Progenitor cell of endocrine pancreas (in vitro differentiated cells): ENCODE measurements at places on chromosomes 4 and X.
A peak's percentile ranks its signal among the peaks of the same experiment; 100 is the strongest.

GRCh38 chr4:128823025-128823661, 13.6 kb downstream of the JADE1 start:
- DNase-seq = no peak

- no peak for DNase-seq
These were observed 290.4 kb upstream of the MAGEB16 start for GRCh38 chrX:35507701-35508100.

DNA sequence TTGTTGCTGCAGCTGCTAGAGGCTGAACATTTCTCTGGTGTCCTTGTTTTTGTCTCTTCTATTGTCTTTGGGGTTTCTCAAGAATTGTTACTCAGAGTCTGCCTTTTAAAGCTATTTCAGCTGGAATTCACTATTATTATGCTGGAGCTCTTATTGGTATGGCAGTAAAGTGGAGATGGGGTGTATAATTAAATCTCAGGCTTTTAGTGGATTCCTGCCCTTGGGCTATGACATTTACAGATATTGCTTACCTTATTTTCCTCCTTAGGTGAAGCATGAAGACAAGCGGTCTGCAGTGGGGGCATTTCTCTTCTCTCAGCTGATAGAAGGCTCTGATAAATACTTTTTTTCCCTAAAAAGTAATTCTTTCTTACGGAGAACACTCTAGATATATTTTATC, 1656.6 kb upstream of the IGFBP7 start:
- no peak for DNase-seq

- peak; percentile 46 for DNase-seq
These were observed at the start of gene HPSE for GRCh38 chr4:83334425-83335241. Gene HPSE (minus strand): TSS chr4:83334848. CDS start chr4:83334782, 66 bp downstream.

DNA sequence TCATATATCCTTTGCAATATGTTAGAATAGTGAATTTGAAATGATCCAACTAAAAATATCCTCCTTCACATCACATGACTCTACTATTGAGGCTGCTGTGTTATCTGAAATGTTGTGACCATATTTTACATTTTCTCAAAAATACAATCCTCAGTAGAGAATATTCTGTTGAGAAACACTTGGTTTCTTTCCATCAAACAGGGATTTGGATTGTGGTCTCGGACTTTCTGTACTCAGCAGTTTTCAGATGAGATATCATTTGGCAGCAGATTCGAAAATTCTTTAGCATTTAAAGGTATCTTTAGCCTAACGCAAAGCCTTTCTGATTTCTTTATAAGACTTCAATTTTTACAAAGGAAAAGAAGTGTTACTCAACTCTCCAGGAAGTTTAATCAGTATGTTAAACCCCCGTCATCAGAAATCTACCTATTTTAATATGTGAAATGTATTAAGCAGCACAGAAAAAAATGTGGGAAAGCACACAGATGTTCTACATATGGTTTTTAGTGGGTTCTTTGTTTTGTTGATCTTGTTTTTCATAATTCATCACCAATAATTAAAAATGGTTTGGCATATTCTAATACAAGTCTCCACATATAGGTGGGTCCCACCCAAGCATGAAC, 55.4 kb upstream of the ANXA3 start:
- DNase-seq = no peak

DNA sequence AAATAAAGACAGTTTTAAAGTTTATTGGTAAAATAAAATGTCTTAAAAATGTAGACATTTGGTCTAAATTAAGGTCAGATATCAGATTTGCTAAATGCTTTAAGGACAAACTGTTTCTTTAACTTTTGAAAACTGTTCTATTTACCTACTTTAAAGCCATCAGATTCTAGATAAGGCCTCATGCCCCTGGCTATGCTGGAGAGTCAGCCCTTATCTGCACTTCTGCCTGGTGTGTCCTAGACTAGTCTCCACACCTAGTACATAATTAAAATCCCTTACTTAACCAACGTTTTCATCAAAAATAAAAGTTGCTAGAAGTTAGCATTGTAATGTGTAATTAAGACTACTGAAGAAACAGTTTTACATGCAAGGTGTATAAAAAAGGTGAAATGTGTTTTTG, 25.6 kb downstream of the HSD17B11 start:
- no peak for DNase-seq

GRCh38 chr4:158236304-158237030, 26.2 kb downstream of the TMEM144 start:
- DNase-seq = no peak

DNA sequence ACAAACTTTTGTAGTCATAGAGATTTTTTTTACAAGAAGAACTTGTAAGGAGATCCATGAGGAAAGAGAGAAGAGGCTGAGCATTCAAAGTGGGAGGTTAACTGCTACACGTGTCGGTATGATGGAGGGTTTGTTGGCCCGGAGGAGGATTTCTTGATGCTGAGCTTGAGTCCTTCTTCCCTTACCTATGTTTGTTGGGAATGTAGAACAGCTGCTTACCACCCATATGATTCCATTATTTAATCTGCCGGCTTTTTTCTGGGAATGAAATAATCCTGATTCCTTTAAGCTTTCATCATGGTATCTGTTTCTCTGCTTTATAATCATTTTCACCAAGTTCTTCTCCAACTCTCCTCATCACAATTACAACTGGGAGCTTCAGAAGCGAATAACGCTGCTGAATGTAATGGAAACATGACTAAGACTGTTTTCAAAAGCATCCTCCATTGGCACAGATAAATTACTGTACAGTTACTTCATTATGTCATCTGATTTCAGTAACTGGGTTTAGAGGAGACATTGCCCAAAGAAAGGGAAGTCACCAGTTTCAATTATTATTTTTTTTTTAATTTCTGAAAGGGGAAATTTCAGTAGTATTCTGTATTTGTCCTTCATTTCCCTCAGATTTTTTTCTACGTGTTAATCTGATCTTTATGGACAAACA, 420.6 kb downstream of the SPRY1 start:
- DNase-seq = no peak

- DNase-seq = no peak
These were observed 6.0 kb upstream of the NAF1 start for GRCh38 chr4:163172647-163173046.

GRCh38 chrX:53128097-53128749, 34.3 kb downstream of the KANTR start:
- no peak for DNase-seq

GRCh38 chr4:67743194-67743593, 11.0 kb downstream of the GNRHR start:
- DNase-seq = no peak

- DNase-seq = no peak
These were observed 22.8 kb downstream of the MSN start for GRCh38 chrX:65690057-65690855.

GRCh38 chr4:121484633-121485032, 103.8 kb upstream of the QRFPR start:
- DNase-seq = no peak

GRCh38 chr4:17726911-17727310, 54.5 kb downstream of the FAM184B start:
- no peak for DNase-seq

DNA sequence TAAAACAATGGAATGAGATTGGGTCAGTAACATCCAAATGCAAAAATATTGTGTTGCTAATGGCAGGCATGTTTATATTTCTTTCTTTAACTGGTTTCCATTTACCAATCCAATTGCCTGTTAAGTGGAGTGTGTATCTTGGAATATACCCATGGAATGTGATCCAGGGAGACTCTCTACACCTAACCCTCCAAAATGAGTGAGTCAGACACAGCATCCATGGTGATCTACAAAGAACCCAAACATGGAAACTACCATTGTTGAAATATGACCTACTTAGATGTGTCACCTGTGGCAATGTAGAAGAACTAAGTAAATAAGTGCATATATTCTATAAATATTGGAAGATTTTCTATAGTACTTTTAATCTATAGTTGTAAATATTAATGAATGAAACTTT, 110.3 kb downstream of the AREG start:
- no peak for DNase-seq

GRCh38 chr4:138908134-138908533, 107.4 kb upstream of the NOCT start:
- DNase-seq = no peak

DNA sequence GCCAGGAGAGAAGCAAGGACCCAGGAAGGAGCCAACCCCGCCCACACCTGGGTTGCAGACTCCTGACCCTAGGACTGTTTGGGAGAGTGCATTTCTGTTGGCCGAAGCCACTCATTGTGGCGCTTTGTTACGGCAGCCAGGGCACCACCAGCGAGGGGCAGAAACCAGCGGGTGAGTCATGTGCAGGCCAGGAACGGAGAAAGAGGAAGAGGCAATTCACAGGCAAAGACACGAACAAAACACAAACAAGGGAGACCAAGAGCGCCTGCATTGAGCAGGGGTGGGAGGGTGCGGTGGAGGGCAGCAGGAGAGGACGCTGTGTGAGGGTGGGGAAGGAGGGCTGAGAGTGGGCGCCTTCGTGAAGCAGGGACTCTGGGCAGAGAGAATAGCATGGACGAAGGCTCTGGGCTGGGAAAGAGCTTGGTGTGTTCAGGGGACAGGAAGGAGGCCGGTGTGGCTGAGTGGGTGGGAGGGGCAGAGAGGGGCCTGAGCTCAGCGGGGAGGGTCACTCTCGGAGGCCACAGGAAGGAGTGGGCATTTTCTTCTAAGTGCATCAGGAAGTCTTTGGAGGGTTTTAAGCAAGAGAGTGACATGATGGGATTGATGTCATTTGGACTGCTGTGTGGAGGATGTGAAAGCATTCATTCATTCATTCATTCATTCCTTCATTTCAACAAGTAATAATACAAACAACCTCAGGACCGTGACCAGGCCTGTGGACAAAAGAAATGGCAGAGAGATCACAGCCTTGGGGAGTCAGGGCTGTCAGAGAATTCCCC, 12.2 kb upstream of the WFS1 start:
- DNase-seq = no peak

GRCh38 chr4:133131829-133132460, 17.1 kb upstream of the PCDH10 start:
- no peak for DNase-seq

DNA sequence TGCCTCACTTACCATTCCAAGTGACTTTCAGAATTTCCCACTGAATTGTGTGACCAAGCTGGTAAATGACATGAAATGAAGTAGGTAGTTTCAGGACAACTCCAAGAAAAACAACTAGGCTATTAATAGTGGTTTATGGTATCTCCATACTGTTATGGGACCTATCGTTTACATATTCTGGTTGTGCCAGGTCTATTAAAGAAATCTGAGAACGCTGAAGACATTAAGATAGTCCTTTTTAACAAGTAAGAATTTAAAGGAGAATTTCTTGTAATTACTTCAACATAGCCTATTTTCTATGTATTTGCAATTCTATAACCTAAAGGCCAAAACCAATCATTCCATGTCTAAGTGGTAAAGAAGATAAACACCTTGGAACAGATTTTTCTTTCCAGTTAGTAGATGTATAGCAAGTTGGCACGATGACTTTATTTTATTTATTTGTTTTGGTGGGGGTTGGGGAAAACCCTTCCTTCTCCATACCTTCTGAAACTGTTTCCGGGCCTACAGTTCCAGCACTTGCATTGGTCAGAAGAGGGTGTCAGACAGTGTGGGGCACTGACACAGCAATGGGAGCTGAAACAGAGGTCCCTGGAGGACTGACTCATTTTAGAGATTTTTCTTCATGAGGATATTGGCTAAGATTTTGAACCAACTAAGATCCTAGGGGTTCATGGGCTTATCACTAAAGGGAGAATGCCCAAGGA, 7.6 kb upstream of the DCLK2 start:
- DNase-seq = no peak

DNA sequence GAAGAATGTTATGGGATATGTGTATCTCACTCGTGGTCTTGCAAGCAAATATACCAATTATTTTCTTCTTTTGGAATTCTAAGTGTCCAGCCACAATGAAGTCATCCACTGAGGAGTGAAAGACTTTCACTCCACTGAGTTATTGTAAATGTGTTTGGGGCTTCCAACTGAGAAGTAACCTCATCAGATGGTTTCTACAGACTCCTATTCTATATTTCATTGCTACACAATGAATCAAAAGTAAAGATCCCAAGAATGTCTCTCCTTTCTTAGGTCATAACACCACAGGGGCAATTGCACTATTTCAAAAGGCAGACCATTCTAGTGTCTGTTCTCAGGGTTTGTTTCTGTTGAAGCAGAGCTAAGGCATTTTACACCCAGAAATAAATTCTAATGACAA, 12.3 kb upstream of the VCX2 start:
- DNase-seq = no peak

DNA sequence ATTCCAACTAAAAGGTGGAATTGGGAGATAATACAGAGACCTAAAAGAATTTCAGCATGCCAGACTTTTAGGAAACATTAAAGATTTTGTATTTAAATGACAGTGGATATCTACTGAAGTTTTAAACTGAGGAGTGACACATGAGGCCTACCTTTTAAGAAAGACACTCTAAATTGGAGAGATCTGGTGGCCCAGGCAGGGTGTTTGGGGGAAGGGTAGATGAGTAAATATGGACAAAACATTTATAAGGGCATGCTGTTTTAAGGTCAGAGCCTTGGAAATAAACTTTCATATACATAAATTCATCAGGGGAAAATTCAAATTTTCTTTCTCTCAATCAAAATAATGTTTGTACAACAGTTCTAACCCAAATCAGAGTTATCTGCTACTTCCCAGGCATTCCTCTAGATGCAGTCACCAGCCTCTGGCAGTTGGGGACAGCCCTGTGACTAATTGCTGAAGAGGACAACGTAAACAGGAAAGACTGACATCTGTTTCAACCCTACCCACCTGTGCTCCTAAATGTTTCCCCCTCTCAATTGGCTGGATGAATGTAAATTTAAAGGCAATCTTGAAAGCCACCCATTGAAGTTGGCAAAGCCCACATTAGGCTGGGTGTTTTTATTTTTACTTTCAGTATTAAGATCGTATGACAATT, 1646.9 kb upstream of the ADGRL3 start:
- no peak for DNase-seq

GRCh38 chrX:22202251-22202650, 70.5 kb upstream of the CBLL2 start:
- no peak for DNase-seq

GRCh38 chr4:147581606-147582350, 35.4 kb upstream of the TMEM184C start:
- DNase-seq = no peak

GRCh38 chr4:78058591-78059523, 1.7 kb downstream of the FRAS1 start:
- peak; percentile 48 for DNase-seq

GRCh38 chr4:26858947-26859401, 1.7 kb upstream of the STIM2 start:
- DNase-seq = no peak

GRCh38 chrX:42804524-42804923, 26.6 kb upstream of the PPP1R2C start:
- DNase-seq = no peak

DNA sequence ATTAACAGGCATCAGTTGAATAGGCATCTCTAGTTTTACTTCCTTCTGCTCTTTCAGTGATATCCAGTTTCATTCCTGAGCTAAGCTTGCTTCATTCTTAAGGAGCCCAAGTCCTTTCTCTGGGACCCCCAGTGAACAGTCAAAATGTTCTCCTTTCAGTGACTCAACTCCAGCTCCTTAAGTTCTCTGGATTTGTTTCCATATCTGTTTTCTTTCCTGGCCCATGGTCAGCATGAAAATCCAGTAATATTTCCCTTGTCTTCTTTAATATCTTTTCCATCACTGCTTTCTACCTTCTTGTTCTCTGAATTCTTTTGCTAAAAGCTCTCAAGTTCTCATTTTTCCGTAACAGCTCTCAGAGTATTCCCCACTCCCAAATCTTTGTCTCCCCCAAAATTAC, 25.5 kb downstream of the ADGRL3 start:
- DNase-seq = no peak
